ENCODE measurements at places on chromosomes 7 and 10. TPM values are rescaled to one million over a fixed set of nuclear protein-coding genes. Genes with fewer than 3 reads are reported as not detected.

The GFRA1 gene
- not detected for total RNA-seq

The PPP1R17 gene
- not detected for total RNA-seq

The LSM8 gene
- 51.3 TPM for total RNA-seq

The ADIRF gene
- total RNA-seq = not detected

The DENND2A gene
- not detected for total RNA-seq

The TSPAN13 gene
- 0.48 TPM for total RNA-seq

The PNLIPRP2 gene
- total RNA-seq = not detected

The LIPJ gene
- not detected for total RNA-seq

The ZDHHC4 gene
- total RNA-seq = 35.5 TPM

The TRIM50 gene
- not detected for total RNA-seq

The FRAT1 gene
- 6.9 TPM for total RNA-seq

The CDK1 gene
- 121 TPM for total RNA-seq

The LOXL4 gene
- not detected for total RNA-seq

The ZNF425 gene
- 1.1 TPM for total RNA-seq

The VGF gene
- 0.30 TPM for total RNA-seq

The ASB13 gene
- 5.4 TPM for total RNA-seq

The CLEC5A gene
- not detected for total RNA-seq

The VSTM4 gene
- total RNA-seq = 0.10 TPM

The AS3MT gene
- 0.65 TPM for total RNA-seq

The UCMA gene
- not detected for total RNA-seq

The IL6 gene
- total RNA-seq = 0.53 TPM

The CNPY1 gene
- total RNA-seq = not detected

The C10orf95 gene
- 0.33 TPM for total RNA-seq

Measured in activated CD4-positive, alpha-beta memory T cell treated with anti-CD3 and anti-CD28 coated beads, Interleukin-2, amount 10 ng/mL, durations not matched to agents 7 days and 5 days (primary cell).